NT2/D1 (cell line): ENCODE measurements at places on chromosomes 7 and 10.

- DNase-seq = no peak
These were observed 31.5 kb downstream of the UNC5B start for GRCh38 chr10:71243756-71244395.

GRCh38 chr7:26633557-26633956, 230.8 kb downstream of the SKAP2 start:
- no peak for DNase-seq

- no peak for DNase-seq
These were observed 11.5 kb downstream of the PPIF start for GRCh38 chr10:79358811-79359210.

GRCh38 chr7:47433564-47433895, 148.4 kb downstream of the TNS3 start:
- DNase-seq = no peak

DNA sequence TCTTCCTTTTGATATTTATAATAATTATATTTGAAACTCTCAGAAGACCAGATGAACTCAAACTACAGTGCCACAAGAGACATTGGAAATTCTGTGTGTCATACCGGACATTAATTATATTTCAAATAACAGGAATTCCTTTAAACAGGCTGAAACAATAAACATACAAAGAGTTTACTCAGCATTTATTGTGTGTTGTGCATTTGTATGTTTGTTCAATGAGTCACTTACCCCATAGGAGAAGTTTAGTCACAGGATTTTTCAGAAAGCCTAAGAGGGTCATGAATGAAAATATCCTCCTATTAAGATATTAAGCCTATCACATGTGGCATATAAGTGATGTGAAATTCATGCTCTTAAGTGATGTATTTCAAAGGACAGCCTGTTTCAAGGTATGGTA, 566.8 kb downstream of the CNTNAP2 start:
- no peak for DNase-seq

DNA sequence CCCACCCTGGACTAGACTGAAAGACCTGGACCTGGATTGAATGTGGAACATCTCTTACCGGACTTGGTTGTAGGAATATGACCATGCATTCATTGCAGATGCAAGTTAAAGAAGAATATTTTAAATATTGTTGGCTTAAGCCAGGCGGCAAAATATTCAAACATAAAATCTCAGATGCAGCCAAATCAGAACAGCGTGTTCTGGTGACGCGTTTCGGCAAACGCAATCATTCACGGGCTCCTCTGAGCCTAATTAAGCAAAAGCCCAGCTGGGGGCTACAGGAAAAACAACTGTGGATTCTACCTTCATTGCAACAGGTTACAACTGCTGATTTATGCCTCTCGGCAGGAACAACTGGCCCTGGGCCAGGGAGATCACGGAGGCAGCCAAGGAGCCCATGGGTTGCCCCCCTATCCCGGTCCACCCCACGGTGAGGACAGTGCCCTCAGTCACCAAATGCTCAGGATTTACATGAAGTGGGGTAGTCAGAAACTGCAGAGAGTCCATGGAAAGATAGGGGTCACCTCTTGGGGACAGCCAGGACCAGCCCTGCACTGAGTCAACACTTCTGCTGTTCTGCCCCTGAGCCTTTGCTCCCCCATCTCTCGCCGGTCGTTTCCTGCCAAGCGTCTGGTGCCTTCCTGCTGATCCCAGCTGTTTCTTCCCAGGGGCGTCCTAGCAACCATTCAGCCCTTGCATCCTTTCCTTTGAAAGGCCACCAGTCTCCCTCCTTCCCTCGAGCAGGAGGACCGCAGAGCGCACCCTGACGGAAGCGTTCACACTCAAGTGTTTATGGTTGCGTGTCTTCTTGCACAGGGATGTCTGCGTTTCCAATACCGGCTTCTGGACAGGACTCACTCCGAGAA, 64.4 kb upstream of the SFMBT2 start:
- no peak for DNase-seq

DNA sequence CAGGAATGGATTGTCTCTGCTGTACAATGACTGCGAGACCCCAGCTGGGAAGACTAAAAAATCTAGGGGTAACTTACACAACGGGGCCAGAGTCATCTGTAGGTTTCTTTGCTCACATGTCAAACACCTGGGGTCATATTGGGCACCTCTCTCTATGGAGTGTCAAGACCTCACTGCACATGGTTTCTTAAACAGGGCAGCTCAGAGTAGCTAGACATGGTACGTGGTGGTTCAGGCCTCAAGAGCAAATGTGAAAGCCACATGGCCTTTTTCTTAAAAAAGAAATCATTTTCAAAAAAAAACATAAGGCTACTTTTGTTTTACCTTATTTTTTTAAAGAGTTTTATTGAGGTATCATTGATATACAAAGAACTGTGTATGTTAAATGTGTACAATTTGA, 162.2 kb upstream of the ITGB1 start:
- DNase-seq = no peak

DNA sequence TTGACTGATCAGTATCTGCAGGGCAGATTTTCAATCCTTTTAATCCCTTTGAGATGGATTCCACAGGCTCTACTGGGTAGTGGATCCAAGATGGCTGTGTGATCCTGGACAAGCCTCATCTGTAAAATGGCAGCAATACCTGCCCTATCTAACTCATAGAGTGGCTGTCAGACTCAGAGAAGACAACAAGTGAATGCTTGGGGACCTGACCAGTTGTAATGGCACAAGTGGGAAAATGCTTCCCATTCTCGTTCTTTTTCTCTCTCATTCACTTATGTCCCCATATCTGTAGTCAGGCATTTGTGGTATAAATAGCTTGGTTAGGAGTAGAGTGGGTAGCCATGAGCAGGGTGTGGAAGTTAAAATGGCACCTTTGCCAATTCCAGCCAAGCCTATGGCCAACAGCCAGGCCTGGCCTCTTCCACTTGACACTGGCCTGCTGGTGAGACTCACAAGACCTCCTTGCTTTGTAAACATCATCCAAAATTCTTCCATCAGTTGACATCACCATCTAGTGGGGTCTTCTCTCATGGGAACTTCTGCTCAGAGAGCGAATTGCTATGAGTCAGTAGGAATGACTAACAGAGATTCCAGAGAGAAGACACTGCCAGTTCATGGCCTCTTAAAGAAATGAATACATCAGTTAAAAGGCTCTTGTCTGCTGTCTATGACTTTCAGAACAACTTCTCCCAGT, 150.1 kb downstream of the PLPP4 start:
- no peak for DNase-seq

- no peak for DNase-seq
These were observed 122.5 kb upstream of the ANKRD1 start for GRCh38 chr10:91043173-91043910.

GRCh38 chr10:49418328-49418727, 22.4 kb upstream of the DRGX start:
- DNase-seq = no peak

GRCh38 chr7:80826520-80827238, 92.2 kb downstream of the SEMA3C start:
- DNase-seq = no peak

GRCh38 chr10:106255111-106255678, 909.3 kb downstream of the SORCS1 start:
- no peak for DNase-seq

GRCh38 chr10:82826132-82826531, 951.1 kb downstream of the NRG3 start:
- DNase-seq = no peak

DNA sequence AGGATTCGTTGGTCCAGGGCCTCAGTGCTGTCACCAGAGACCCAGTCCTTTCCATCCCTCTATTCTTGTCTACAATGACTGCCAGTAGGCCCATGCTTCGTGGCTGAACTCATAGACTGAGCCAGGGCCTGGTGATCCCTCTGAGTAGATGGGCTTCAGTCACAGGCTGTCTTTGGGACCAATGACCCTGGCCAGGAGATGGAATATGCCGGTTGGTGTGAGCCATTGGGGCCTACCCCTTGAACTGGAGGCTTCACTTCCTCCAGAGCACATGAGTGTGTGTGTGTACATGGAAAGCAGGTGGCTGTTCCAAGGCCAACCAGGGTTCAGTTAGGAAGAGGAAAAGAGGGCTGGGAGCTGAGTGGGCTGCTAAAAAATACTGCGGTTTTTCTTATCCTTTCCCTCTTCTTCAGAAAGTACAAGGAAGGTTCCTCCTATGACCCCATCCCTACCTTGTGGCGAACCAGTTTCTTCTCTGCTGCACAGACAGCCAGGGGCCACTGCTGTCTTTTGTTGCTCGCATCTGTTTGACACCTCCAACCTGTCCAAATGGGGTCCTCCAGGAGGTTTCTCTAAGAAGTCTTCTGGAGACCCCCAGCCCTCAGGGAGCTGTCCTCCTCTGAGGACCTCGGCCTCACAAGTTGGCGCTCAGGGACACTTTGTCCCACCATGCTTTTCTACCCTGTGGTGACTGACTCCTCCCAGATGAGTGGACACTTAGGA, 36.6 kb downstream of the ADRA2A start:
- no peak for DNase-seq

DNA sequence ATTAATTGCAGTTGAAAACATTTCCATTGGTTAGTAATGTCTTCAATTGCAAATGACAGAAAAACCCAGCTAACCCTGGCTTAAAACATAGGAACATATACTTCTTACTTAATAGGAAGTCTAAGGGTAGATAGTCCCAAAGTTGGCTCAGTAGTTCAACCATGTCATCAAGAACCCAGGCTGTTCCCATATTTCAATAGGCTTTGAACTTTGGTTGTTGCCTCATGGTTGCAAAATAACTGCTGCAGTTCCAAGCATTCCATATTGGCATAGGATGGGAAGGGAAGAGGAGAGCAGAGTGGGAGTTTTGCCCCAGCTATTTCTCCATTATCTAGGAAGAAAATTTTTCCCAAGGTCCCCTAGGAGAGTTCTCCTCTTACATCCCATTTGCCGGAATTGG, 81.4 kb upstream of the EEPD1 start:
- DNase-seq = no peak

- DNase-seq = no peak
These were observed 23.3 kb upstream of the HSPA12A start for GRCh38 chr10:116765648-116766081.

DNA sequence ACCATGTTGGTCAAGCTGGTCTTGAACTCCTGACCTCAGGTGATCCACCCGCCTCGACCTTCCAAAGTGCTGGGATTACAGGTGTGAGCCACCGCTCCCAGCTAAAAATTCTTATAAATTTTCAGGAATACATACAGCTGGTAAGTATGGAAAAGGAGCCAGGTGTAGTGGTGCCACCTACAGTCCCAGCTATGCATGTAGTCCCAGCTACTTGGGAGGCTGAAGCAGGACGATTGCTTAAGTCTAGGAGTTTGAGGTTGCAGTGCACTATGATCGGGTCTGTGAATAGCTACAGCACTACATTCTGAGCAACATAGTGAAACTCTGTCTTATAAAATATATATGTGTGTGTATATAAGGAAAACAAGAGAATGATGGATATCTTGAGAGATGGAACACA, 19.0 kb downstream of the LDB1 start:
- no peak for DNase-seq

DNA sequence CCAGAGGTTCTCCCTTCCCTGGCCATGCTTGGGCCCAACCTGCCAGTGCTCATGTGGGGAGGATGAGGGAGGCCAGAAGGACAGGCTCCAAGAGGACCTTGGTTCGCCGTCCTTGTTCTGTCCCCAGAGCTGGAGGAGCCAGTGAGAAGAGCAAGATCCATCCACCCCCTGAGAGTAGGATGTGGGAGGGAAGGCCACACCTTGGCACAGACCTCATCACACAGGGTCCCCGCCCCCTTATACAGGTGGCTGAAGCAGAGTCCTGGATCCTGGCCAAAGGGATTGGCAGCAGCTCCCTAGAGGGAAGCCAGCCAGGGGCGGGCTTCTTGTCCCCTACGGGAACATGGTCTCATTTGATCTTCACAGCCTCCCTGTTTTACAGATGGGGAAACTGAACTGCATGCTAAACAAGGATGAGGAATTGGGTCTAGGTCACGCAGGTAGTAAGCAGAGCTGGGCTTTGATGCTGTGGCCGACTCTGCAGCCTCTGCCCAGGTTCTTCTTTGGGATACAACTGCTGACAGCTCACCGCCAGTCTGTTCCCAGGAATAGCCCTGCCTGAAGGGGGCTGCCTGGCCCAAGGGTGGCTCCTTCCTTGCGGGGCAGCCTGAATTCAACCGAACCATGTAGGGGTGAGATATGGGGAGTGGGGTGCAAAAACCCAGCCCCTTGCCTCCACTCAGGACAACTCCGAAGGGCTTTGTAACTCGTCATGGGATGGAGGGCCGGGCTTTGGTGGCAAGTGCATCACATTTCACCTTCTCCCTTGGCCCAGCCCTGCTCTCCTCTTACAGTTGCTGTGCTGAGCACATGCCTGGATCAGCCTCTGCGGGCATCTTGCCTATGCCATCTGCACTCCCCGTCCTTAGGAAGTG, 62.2 kb upstream of the KDM7A start:
- DNase-seq = no peak

DNA sequence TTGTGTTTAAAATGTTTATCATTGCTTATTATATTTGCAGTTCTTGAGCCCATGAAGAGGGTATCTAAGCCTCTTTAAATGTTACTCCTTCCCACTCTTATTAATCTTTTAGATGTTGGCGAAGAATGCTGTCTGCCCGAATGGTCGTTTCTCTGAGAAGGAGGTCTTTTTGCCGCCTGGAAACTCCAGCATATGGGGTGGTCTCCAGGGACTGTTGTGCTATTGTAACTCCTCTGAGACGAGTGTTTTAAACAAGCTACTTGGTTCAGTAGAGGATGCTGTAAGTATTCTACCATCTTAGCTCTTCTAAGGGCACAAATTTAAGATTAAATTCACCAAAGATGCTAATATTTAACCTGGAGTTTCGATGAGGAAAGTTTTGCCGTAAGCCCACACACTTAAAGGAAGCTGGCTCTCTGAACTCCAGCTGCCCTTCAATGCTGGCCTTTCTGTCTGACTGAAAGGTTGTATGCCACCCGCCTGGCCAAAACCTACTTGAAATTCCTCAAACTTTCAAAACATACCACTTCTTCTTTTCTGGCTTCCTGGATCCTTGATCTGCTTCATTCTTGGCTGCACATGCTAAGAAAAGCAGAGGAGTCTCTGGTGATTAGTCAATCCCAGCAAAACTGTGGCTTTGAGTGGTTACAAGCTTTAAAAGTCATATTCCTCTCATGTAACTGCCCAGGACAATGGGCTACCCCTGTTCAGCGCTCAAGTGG, 74.7 kb downstream of the ABCA13 start:
- DNase-seq = no peak

DNA sequence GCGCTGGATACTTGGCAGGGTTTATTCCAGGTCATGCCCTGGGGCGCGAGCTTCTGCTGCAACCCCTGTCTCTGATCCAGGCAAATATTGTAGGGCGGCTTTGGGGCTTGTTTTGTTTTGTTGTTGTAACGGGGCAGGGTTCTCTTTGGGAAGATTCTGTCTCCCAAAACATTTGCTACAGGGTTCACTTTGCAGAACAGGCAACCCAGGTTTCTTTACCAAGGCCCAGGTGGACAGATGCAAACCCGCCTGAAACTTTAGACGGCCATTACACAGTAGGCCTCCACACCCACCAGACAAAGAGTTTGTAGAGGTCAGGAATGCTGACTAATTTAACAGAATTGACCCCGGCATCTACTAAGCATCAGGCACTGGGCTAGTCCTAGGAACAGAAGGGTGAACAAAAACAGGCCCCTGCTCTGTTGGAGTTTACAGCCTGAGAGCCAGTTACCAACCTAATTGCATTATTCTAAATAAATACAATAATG, 567 bp upstream of the CDCA7L start:
- DNase-seq = no peak
